ENCODE measurements at places on chromosomes 1 and 21.

GRCh38 chr1:209199822-209200221, 383.7 kb upstream of the CAMK1G start:
- no peak for DNase-seq

DNA sequence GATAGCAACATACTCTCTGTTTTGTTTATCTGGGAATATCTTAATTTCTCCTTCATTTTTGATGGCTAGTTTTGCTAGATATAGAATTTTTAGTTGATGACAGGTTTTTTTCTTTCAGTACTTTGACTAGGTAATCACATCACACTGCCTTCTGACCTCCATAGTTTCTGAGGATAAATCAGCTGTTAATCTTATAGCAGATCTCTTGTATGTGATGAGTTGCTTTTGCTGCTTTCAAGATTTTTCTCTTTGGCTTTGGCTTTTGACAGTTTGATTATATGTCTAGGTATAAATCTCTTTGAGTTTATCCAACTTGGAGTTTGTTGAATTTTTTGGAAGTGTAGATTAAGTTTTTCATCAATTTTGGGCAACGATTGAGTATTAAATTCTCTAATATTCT, 142.6 kb downstream of the ZNF644 start:
- peak; percentile 15 for DNase-seq

GRCh38 chr1:8456308-8456912, 138.5 kb downstream of the SLC45A1 start:
- DNase-seq: no peak

GRCh38 chr1:82628887-82629286, 828.2 kb downstream of the ADGRL2 start:
- DNase-seq: no peak

DNA sequence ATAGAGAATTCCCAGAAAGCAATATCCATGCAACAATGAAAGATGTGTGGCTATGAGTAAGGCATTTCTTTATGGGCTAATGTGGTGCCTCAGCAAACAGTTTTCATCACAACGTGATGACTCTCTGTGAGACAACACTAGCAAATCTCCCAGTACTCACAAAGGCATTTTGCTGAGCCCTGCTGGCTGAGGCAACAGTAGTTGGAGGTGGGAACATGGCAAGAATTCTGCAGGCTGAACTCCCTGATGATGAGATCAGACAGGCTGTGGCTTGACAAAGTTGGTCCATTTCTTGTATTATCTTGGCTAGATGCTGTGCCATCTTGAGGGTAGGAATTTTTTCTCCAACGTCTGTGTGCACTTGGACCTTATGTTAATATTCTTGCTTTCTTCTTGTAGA, 24.6 kb downstream of the PROX1 start:
- DNase-seq: no peak
